Progenitor cell of endocrine pancreas (in vitro differentiated cells): ENCODE measurements at places on chromosomes 5 and 9. TPM values are rescaled to one million over a fixed set of nuclear protein-coding genes. Genes with fewer than 3 reads are reported as not detected.

LECT2 gene
- total RNA-seq, result not detected in 2 replicates

DNA sequence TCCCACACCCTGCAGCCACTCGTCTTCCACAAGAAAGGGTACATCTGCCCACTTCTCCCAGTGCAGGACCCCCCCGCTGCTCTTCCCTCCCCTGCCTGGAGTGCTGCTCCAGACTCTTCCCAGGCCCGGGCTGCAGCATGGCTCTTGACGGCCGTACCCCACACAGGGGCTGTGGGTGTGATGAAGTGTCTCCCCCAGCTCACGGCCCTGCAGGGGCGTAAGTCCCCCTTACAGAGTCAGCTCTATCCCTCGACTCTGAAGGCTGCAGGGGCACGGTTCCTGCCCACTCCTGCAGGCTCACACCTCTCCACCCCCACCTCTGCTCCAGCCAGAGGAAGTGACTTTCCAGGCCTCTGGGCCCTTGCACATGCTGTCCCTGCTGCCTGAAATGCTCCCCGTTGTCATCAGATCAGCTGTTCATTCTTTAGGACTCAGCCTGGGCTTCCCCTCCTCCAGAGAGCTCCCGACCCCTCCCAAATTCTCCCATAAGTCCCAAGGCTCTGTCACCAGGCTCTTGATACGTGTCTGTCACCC is 180.6 kb upstream of the IER5L start:
- H3K27ac ChIP-seq, result no peak overlapping the region
- no peak overlapping the region for H3K4me3 ChIP-seq
- no peaks in the 10 kb centered on the region for H3K36me3 ChIP-seq
- no peaks in the 10 kb centered on the region for H3K27me3 ChIP-seq

DNA sequence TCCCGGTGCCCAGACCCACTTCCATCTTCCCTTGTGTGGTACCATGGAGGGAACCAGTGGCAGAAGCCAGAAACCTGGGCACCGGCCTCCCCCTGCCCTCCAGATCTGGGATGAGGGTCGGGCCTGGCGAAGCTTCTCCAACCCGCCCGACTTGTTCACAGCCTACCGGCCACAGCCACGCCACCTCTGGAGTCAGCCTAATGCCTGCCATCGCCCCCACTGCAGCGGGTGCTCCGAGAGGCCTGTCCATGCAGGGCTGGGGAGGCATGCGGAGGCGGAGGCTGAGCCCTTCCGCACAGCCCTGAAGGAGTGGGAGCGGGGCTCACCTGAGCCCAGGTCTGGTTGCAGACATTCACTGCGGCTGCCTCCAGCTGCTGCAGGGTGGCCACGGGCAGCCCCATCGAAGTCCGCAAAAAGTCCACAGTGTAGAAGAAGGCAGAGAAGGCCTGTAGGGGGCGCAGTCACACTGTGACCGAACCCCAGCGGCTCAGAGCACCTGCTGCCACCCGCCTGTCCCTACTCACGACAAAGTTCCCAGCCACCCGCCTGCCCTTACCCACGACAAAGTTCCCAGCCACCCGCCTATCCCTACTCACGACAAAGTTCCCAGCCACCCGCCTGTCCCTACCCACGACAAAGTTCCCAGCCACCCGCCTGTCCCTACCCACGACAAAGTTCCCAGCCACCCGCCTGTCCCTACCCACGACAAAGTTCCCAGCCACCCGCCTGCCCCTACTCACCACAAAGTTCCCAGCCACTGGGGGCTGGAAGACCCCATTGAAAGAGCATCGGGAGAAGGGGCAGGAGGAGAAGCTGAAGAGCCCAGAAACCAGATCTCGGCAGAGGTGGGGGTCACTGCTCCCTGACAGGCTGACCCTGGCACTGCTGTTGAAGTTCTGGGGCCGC is 3.8 kb upstream of the NPDC1 start:
- no peak overlapping the region for H3K27ac ChIP-seq
- no peaks in the 10 kb centered on the region for H3K36me3 ChIP-seq
- H3K4me1 ChIP-seq, result peaks cover 4% of the 10 kb centered on the region
- peaks cover 39% of the 10 kb centered on the region for H3K27me3 ChIP-seq
- peak; percentile 49 for DNase-seq

- no peaks in the 10 kb centered on the region for H3K4me1 ChIP-seq
- H3K27me3 ChIP-seq, result no peaks in the 10 kb centered on the region
- H3K27ac ChIP-seq, result no peak overlapping the region
- H3K36me3 ChIP-seq, result no peaks in the 10 kb centered on the region
Observed at GRCh38 chr9:138071731-138072130, 194.1 kb downstream of the CACNA1B start.
